CD4-positive, alpha-beta T cell treated with Interleukin-21 for 1 hour (primary cell): ENCODE measurements at places on chromosomes 16 and 17.
A peak's percentile ranks its signal among the peaks of the same experiment; 100 is the strongest.

- DNase-seq, result peak; percentile 83
These were observed at the start of gene PGS1 for GRCh38 chr17:78378225-78379130. PGS1 (plus strand) TSS chr17:78378649; CDS start chr17:78378666, 17 bp downstream.

DNA sequence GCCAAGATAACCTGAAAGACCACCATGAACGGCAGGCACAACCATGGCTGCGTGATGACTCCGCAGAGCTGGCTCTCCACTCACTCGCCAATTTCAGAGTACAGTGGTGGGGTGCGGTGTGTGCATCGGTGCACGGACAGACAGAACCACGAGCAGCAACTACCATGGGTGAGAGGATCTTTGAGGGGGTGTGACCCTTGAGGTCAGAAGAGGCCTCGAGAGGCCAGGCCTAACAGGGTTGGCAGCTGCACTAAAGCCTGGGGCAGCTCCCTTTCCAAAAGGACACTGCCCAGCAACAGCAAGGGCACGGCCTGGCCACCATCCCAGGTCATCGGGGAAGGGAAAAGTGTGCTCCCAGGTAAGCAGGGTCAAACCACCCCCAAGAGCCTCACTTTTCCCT, 1.9 kb upstream of the ECI1 start:
- no peak for DNase-seq

DNA sequence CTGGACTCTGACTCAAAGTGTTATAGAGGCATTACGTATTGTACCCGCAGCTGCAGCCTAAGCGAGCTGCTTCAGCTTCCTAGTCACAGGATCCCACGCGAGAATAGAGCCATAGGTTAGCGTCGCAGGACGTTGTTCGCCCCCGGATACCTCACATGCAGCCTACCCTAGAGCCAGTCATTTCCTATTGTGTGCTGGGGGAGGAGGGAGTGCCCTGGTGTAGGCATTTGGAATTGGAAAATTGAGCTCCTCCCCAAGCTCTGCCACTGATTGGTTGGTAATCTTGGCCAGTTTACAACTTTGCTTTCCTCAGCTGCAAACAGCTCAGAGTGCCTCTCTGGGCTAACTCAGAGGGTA, 530 bp downstream of the NAA60 start:
- peak; percentile 38 for DNase-seq

GRCh38 chr17:37535906-37536305, 46.2 kb downstream of the DUSP14 start:
- no peak for DNase-seq

GRCh38 chr16:50679266-50679665, 1.8 kb downstream of the SNX20 start:
- DNase-seq, result no peak

- no peak for DNase-seq
These were observed 1.7 kb upstream of the MAZ start for GRCh38 chr16:29804455-29805231.

DNA sequence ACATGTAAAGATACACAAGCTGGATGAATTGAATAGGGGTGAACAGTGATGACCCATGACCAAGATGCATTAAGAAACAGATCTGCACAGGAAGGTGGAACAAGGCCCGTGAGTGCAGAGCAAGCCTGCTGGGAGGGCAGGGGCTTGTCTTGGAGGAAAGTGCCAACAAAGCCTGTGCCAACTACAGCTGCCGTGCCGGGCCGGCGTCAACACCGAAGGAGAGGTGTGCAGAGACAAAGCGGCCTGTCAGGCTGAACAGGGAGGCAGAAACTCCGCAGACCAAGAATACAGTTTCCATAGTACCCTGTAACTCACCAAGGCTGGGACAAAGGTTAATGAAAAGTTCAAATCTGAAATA, 46.7 kb downstream of the ANKRD11 start:
- no peak for DNase-seq

GRCh38 chr17:2710071-2710802, 1.3 kb downstream of the CLUH start:
- no peak for DNase-seq

DNA sequence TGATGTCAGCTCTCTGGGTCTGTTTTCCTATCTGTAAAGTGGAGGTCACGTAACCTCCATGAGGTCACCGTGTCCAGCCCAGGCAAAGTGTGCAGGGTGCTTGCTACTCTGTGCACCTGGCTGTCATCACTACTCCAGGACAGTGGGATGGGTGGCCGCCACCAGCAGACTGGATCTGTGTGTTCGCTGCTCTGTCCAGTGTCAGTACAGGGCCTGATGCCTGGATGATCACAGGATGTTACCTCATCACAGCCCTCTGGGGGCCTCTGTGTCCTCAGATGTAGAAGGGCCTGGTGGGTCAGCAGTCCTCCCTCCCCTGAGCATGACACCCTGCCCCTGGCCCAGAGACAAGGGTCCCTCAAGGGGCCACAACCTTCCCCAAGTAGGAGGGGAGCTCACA, 80.0 kb downstream of the KCNJ18 start:
- DNase-seq, result no peak

DNA sequence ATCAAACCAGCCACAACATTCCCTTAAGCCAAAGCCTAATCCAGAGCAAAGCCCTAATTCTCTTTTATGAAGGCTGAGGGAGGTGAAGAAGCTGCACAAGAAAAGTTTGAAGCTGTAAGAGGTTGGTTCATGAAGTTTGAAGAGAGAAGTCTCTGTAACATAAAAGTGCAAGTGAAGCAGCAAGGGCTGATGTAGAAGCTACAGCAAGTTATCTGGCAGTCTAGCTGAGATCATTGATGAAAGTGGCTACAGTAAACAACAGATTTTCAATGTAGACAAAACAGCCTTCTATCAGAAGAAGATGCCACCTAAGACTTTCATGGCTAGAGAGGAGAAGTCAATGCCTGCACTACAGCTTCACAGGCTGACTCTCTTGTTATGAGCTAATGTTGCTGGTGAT, 52.5 kb downstream of the NACA2 start:
- DNase-seq, result no peak

GRCh38 chr17:64575431-64575830, 68.7 kb downstream of the CEP95 start:
- no peak for DNase-seq

DNA sequence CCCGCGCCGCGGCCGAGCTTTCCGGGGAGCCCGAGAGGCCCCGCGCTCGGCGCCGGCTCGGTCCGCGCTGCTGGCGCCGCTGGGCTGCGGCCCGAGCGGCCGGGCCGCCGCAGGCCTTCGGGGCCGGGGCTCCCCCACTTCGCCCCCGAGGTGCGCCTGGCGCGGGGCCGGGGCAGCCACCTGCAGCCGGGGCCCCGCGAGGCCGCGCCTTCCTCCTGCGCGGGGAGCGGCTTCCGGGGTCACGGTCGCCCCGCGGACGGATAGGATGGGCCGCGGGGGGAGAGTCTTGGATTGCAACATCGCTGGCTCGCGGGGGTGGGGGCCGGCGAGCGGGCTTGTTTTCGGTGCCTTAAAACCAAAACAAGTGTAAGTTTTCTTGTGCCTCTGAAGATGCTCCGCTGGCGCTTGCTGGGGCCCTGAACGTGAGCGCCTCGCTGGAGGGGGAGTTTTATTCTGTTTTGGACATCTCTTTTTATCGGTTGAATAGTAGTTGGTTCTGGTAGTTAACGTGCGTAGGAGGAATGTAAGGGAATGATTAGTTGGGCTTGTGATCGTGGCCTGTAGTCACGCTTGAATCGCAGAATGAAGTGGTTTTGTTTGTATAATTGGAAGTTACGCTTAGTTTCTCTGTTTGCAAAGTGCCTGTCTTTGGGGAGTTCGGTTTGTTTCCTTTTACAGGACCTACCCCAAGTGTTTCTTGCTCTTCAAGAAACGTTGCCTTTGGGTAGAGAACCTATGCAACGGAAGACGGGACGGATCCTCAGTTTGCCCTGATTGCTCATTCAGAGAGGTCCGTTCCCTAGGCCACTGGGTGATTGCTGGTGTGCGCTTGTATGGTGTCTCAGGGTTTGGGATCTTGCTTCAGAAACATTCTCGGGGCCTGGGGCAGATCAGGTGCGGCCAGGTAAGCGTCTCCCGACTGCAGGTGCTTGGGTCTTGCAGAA, 724 bp downstream of the UBE2I start:
- DNase-seq, result peak; percentile 68

- no peak for DNase-seq
These were observed 408.0 kb downstream of the SLC39A11 start for GRCh38 chr17:72684405-72685020.

- no peak for DNase-seq
These were observed 80.1 kb upstream of the RPL38 start for GRCh38 chr17:74123350-74123749.

DNA sequence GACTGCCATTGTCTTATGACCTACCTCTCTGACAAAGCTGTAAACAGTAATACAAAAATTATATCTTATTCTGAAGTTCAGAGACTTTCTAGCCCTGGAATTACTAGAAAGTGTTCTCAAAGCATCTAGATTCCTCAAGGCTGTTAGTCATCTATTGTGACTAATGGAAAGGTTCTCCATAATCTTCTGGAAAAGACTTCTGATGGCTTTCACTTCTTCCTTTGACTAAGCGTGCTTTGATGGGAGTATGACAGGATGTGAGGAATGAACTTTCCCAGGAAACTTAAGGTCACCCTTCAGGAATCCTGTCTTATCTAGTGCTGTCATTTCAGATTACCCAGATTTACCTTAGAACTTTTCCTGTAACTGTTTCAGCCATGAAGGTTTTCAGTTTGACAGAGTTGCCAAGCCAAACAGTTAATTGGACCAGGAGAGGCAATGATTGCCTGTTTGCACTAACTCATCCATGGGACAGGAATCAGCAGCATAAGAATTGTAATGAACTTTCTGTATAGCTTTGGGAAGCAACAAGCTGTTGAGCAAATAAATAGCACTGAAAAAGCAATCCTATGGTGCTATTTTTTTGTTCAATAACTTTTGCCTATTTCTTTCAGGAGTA, 43.5 kb downstream of the AP2B1 start:
- no peak for DNase-seq

- no peak for DNase-seq
These were observed 19.8 kb downstream of the MYO19 start for GRCh38 chr17:36514856-36515255.

DNA sequence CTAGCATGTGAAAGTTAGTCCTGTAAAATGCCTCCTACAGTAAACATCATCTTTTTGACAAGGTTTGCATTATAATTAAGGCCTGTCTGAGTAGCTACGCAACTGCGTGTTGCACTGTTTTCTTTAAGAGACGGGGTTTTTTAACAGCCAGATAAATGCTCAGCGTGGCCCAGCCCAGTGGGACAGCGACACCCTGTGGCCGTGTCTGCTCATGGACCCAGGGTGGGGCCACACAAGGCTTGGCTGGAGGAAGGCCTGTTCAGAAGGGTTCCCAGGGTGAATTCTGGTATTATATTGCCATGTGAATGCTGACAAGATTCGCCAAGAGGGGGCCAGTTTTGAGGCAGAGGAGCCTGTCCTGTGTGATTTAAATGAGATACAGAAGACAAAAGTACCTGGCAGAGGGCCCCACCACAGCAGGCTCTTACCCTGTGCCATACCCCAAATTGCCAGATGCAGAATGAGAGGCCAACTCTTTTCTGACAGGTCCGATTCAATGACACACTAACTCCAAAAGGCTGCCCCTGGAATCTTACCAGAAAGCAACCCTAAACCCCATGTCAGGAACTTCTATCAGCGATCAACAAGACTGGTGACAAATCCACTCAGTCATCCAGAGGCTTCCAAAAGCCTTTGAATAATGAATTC, 65.9 kb upstream of the IRX6 start:
- DNase-seq, result peak; percentile 28

GRCh38 chr16:88703486-88704309, 2.5 kb downstream of the RNF166 start:
- DNase-seq, result peak; percentile 77

DNA sequence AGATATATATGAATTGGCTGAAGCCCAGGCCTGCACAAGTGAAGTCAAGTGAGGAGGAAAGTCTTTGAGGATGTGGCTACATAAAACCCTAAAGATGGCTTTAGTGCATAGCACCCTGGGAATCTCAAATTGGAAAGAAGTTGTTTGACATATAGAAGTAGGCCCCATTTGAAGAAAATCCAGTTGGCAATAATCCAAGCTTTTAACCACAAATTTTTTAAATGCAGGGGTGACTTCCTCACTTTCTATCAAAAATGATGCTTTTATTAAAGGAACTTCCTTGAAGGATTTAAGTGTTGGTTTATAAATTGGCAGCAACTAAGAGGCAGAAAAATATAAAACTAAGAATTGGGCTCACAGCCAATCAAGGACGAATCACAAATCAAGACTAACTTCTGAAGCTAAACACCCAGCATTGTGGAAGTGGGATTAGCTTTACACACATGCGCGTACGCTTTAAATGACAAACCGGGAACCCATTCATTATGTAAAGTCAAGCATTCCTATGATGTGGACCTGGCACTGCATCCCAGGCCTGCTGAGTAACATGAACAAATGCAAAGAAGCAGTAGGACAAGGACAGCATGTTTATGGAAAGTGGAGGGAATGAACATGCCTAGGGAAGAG, 63.3 kb downstream of the NOG start:
- no peak for DNase-seq

DNA sequence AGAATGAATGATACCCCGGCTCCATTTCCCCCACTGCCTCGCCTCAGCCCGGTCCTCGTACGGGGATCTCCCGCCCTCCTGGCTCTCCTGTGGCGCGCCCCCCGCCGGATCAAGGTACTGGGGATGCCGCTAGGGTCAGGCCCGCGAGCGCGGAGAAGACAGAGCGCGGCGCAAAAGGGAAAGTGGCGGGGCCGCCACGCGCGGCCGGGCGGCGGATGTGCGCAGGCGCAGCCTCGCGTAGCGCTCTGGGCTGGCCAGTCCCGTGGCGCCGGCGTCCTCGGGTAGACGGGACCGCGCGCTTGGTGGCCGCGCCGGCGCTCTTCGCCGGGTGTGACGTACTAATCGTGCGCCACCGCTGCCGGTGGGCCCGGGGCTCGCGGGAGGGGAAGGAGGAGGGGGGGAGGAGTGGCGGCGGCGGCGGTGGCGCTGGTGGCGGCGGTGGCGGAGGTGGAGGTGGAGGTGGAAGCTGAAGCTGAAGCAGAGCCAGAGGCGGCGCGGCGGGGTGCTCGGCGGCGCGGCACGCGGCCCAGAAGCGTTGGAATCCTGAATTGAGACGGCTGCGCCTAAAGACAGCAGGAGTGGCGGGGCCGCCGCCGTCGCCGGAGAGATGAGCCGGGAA, at the start of gene SENP3:
Gene SENP3 (plus strand): TSS at position 331 of the 619 bp plus-strand sequence. CDS start 1,158 bp downstream, outside the sequence.
- peak; percentile 94 for DNase-seq

DNA sequence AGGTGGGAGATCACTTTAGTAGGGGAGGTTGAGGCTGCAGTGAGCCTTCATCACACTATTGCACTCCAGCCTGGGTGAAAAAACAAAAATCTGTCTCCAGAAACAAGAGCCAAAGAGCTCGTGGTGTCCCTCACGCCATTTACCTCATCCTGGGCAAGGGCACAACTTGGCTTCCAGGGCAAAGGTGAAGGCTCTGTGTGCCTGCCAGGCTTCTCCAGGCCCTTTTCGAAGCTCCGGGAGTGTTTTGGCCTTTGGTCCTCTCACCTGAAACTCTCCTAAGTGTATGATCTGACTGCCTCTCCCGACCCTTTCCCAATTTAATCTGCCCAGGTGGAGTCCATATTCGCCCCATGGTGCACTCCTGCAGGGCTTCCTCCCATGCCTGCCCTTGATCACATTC, 11.6 kb upstream of the CES3 start:
- DNase-seq, result no peak
